ENCODE measurements at places on chromosomes 4 and X.

DNA sequence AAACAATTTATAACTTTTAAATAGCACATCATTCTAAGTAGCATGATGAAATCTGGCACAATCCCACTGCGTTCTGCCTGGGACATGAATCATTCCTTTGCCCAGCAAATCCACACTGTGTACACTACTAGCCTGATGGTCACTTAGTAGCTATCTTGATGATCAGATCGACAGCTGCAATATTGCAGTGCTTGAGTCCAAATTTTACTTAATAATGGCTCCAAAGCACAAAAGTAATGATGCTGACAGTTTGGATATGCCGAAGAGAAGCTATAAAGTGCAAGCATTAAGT is 86.6 kb upstream of the NPNT start:
- DNase-seq: no peak

DNA sequence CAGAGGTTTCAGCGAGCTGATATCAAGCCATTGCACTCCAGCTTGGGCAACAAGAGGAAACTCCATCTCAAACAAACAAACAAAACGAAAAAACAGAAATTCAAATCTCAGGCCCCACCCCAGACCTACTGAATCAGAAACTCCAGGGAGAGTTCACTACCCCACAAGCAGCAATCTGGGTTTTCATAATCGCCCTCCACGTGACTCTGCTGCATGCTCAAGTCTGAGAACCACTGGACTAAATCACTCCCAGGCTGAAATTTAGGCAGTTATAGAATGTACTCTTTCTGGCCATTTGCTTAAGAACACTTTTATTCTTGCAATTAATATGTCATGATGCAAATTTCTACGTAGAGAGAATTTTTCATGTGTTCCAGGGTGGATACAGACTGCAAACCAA is 287.3 kb downstream of the USP46 start:
- DNase-seq: no peak

DNA sequence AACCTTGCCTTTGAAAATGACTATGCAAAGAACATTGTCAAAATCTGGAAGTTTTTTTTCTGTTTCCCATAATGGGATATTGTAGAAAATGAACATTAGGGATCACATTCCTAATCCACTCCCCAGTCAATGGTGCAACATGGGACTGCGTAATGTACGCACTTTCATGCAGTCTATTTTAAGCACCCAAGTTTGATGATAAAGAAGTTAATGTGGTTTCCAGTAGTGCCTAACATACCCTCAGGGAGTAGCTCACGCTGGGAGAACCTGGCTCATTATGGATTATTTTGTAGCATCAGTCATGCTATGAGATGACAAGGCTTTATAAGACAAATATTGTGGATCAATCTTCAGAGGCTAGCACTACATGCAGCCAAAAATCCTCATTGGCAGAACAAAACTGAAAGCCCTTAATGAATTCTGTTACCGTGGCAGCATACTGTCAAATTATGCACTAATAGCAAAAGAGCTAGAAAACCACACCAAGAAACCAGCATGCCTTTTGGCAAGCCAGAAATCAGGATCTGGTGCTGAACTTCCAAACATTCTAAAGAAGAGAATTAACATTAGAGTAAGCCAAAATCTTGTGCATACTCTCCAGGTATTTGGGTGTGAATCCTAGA is 1392.8 kb upstream of the TENM3 start:
- no peak for DNase-seq

- no peak for DNase-seq
These were observed 23.9 kb upstream of the APLN start for GRCh38 chrX:129678614-129679195.

DNA sequence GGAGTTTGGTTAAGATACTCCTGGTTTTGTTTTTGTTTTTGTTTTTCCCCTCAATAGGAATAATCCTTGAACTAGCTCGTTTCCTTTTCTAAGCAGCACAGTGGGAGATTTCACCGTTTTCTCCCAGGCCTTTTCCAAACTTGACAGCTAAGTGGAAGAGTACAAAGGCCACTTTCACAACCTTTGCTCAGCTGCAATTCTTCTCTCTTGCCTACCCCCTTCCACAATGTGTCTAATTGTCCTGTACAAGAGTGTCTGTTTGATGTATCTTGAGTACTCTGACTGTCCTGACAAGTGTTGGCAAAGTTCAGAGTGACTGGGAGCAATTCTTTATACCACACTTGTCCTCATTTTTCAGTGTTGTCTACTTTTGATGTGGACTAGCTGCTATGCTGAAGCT is 674.3 kb upstream of the AMOT start:
- no peak for DNase-seq

DNA sequence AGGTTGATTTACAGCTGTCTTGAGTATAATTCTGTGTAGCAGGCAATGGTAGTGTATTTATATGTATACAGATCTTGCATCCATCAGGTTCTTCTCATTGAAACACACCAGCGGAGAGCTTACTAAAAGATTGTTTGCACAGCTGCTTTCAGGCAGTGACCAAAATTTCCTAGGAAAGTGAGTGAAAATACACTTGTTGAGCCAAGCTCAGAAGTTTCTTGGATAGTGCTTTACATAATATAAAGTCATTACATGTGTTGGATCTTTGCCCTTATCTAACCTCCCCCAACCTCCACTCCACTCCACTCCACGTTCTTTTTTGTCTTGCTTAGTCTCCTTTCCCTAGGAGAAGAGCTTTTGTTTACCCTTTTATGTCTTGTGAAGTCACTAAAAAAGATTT is 34.1 kb downstream of the CNKSR2 start:
- DNase-seq: no peak

GRCh38 chrX:13283950-13284546 is 35.8 kb downstream of the ATXN3L start:
- no peak for DNase-seq

GRCh38 chr4:85780664-85781063 is 305.7 kb downstream of the ARHGAP24 start:
- no peak for DNase-seq

DNA sequence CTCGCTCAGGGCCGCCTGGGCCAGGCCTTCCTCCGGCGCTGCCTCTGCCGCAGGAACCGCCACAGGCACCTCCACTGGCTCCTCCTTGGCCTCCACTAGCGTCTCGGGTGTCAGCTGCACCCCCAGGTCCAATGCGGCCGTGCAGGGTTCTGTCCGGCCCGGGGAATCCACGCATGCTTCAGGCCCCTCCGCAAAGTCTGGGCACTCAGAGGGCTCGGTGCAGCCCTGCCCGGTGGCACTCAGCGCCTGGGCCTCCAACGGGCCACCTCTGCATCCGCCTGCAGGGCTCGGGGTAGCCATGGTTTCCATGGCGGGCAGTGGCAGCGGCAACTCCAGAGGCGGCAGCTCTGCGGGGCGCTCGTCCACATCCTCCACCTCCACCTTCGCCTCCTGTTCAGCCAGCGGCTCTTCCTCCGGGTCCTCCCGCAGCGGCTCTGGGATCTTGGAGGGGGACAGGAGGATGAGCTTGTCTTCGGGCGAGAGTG is 74.9 kb upstream of the UCP1 start:
- DNase-seq: no peak

DNA sequence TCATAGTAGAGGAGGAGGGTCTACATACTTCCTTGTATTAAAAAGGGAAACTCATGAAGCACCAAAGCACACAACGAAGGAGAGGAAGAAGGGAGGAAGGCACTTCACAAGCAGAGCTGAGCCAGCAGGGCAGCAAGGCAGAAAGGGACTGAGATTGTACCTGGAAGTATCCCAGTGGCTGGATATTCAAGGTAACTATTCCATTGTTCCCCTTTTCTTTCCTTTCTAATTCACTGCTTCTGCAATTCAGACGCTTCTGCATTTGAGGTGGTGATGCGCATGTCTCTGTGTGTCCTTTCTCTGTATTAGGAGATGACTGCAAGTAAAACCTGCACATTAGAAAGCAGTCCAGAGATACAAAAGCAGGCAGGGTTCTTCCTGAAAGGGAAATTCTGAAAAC is 54.9 kb downstream of the UBQLN2 start:
- DNase-seq: no peak

GRCh38 chr4:80266253-80266901 is at the start of gene FGF5:
FGF5 (plus strand) TSS chr4:80266664; CDS start chr4:80266825, 161 bp downstream.
- DNase-seq: no peak

- peak; percentile 1 for DNase-seq
These were observed 33.1 kb downstream of the FTHL17 start for GRCh38 chrX:31038575-31039326.

DNA sequence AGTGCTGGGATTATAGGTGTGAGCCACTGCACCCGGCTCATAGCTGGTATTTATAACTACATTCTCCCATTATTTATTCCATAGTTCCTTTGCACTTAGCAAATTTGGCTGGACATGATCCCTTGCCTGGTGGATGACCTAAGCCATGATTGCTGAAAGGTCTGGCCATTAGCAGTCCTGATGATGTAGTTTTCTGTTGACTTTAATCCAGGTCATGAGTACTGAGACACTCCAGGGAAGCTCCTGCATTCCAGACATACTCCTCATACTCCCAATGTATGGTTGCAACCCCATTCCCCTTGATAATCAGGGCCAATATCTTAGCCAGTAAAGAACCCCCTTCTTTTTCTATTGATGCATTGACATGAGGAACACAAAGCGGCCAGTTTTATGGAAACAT is 24.4 kb upstream of the MGST2 start:
- no peak for DNase-seq

DNA sequence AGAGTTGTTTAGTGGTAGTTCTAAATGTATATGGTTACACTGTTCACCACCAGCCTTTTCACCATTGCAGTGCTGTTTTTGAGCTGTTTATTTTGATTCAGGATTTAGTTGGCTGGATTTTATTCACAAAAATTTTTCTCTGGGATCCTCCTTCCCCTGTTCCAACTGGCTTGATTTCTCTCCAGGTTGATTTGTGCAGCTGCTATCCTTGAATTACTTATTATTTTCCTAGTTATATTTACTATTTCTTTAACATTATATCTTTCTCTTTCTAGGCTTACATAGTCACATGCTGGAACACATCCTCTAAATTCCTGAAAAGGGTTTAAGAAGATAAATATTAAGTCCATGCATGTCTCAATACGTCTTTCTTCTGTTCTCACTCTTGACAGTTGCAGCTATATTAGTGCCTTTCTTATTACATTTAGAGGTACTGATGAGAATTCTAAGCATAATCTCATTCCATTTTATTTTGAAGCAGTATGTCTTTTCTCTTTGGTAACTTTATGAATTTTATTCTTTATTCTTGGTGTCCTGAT is 82.2 kb downstream of the SUPT20HL2 start:
- DNase-seq: no peak

GRCh38 chrX:40468033-40468846 is 112.5 kb upstream of the ATP6AP2 start:
- DNase-seq: peak; percentile 45

- no peak for DNase-seq
These were observed 244.9 kb downstream of the FRMPD4 start for GRCh38 chrX:12383196-12383595.

GRCh38 chr4:61200916-61201526 is 895 bp downstream of the ADGRL3 start:
- DNase-seq: peak; percentile 20

DNA sequence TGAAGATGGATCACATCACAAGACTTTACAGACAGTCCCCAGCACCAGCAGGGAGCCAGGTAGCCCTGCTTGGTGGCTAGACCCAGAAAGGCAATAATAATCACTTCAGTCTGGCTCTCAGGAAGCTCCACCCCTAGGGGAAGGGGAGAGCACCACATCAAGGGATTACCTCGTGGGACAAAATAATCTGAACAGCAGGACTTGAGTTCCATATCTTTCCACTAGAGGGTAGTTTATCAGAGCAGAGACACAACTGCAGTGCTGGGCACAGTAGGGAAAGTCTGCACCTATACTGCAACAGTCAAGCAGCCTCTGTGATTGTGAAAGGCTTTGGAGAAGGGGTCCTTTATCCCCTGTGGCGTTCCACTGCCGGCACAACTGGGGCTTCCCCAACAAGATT is 547.0 kb upstream of the POU3F4 start:
- no peak for DNase-seq

DNA sequence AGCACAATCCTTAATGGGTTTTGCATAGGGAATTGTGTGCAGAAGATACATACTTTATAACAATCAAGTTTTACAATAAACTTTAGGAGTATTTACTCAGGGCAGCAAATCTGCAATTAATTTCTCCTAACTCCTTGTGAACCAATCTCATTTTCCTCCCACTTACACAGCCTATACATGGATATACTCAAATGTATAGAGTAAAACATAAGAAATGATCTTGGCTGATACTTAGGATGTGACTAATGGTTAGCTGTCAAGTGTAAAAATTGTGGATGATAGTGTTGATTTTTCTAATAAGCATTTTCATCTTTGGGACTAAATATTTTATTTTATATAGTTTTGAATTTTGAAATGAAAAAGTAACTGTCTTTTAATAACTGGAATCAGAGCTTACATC is 759.6 kb downstream of the GRID2 start:
- DNase-seq: no peak

GRCh38 chrX:2594491-2594890 is 93.7 kb upstream of the DHRSX start:
- DNase-seq: no peak

DNA sequence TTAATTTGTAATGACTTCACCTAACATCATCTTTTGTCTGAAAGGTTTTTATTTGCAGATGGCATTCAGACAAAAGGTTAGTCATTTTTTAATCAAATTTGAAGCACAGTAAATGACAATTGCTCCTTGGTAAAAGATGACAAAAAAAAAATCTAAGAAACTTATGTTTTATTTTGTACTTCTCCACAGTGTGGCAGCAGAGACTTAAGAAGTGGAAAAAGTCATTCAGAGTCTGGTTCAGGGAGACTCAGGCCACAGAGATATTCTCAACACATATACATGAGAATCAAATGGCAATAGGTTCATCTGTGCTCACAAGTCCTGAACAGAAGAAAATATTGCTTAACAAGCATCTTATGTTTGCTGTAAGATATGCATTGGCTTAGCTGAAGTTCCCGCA is 436.2 kb downstream of the KCNIP4 start:
- no peak for DNase-seq

GRCh38 chr4:106868381-106869035 is 167.6 kb downstream of the DKK2 start:
- DNase-seq: no peak

DNA sequence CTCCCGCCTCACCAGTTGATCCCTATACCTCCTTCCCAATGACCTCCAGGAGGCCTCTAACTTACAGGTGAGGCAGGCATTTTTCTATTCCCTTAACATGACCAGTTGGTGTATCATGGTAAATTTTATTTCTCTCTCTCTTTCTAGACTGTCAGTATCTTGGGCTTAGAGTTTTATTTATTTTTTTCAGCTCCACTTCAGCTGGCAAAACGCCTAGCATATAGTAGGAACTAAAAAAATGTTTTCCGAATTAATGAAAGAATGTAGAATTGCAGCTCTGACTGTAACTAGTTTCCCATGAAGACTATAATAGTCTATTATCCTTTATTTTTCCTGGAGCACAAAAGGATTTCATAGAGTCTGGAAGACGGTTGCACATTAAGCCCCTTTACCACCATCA is 84.8 kb downstream of the PDE5A start:
- no peak for DNase-seq

GRCh38 chr4:94548571-94548970 is 96.8 kb downstream of the PDLIM5 start:
- no peak for DNase-seq

Measured in amygdala (tissue), 56 donors.